ENCODE measurements at places on chromosomes 2 and 18. TPM values are rescaled to one million over a fixed set of nuclear protein-coding genes. Genes with fewer than 3 reads are reported as not detected.

- no peaks in the 10 kb centered on the region for H3K4me1 ChIP-seq
- no peaks in the 10 kb centered on the region for H3K27me3 ChIP-seq
- DNase-seq, result no peak
- H3K27ac ChIP-seq, result no peak overlapping the region
- H3K4me3 ChIP-seq, result no peak overlapping the region
- no peaks in the 10 kb centered on the region for H3K36me3 ChIP-seq
These were observed 18.4 kb upstream of the VIT start for GRCh38 chr2:36677996-36678605.

GRCh38 chr2:102368461-102369109, 13.0 kb downstream of the IL18R1 start:
- no peak overlapping the region for H3K27ac ChIP-seq
- H3K36me3 ChIP-seq, result no peaks in the 10 kb centered on the region
- DNase-seq, result no peak
- no peaks in the 10 kb centered on the region for H3K4me1 ChIP-seq
- no peak overlapping the region for H3K4me3 ChIP-seq

Gene BUB1
- total RNA-seq, result 118 TPM

Gene HOXD1
- total RNA-seq, result not detected

DNA sequence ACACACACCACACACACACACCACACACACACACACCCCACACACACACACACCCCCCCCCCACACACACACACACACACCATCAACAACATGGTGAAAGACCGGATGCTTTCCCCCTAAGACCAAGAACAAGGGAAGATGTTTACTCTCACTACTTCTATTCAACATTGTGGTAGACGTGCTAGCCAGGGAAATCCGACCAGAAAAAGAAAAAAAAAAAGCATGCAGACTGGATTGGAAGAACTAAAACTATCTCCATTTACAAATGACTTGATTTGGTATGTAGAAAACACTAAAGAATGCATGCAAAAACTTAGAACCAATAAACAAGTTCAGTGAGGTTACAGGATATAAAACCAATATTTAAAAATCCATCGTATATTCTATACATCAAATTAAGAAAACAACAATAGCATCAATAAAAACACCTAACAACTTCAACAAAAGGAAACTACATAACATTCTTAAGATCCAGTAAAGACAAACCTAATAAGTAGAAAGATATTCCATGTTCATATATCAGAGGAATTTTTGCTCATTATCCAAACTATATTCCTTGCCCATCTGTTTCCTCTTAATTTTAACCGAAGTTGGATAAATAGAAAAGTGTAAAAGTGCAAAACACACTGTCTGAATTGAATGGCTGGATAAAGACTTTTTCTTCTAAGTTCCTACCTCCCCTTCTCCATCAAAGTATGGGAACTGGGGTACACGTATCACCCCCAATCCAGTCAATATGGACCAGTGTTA, 51.5 kb upstream of the RNU4ATAC start:
- no peaks in the 10 kb centered on the region for H3K27me3 ChIP-seq
- no peaks in the 10 kb centered on the region for H3K36me3 ChIP-seq
- no peaks in the 10 kb centered on the region for H3K4me1 ChIP-seq
- no peak overlapping the region for H3K4me3 ChIP-seq

Gene CCBE1
- total RNA-seq, result 4.4 TPM

Gene SYT4
- 9.7 TPM for total RNA-seq

GRCh38 chr2:191382801-191383200, 137.6 kb downstream of the MYO1B start:
- no peaks in the 10 kb centered on the region for H3K4me1 ChIP-seq
- DNase-seq, result no peak
- H3K27me3 ChIP-seq, result no peaks in the 10 kb centered on the region
- peaks cover 9% of the 10 kb centered on the region for H3K36me3 ChIP-seq
- H3K4me3 ChIP-seq, result no peak overlapping the region

GRCh38 chr2:3189076-3189591, 188.5 kb downstream of the EIPR1 start:
- no peaks in the 10 kb centered on the region for H3K27me3 ChIP-seq
- H3K36me3 ChIP-seq, result peaks cover 4% of the 10 kb centered on the region
- H3K4me1 ChIP-seq, result no peaks in the 10 kb centered on the region
- DNase-seq, result no peak
- no peak overlapping the region for H3K27ac ChIP-seq
- H3K4me3 ChIP-seq, result no peak overlapping the region

GRCh38 chr2:14330884-14331283, 301.6 kb upstream of the LRATD1 start:
- no peak overlapping the region for H3K4me3 ChIP-seq
- no peak overlapping the region for H3K27ac ChIP-seq
- no peak for DNase-seq
- H3K36me3 ChIP-seq, result no peaks in the 10 kb centered on the region
- no peaks in the 10 kb centered on the region for H3K4me1 ChIP-seq
- 0 out of 2 replicates have a peak, but pooled peaks cover 3% of the 10 kb centered on the region for H3K27me3 ChIP-seq

GRCh38 chr2:60047944-60048525, 505.4 kb downstream of the BCL11A start:
- H3K4me1 ChIP-seq, result peaks cover 7% of the 10 kb centered on the region
- no peak for DNase-seq
- no peak overlapping the region for H3K4me3 ChIP-seq
- no peak overlapping the region for H3K27ac ChIP-seq
- no peaks in the 10 kb centered on the region for H3K36me3 ChIP-seq

DNA sequence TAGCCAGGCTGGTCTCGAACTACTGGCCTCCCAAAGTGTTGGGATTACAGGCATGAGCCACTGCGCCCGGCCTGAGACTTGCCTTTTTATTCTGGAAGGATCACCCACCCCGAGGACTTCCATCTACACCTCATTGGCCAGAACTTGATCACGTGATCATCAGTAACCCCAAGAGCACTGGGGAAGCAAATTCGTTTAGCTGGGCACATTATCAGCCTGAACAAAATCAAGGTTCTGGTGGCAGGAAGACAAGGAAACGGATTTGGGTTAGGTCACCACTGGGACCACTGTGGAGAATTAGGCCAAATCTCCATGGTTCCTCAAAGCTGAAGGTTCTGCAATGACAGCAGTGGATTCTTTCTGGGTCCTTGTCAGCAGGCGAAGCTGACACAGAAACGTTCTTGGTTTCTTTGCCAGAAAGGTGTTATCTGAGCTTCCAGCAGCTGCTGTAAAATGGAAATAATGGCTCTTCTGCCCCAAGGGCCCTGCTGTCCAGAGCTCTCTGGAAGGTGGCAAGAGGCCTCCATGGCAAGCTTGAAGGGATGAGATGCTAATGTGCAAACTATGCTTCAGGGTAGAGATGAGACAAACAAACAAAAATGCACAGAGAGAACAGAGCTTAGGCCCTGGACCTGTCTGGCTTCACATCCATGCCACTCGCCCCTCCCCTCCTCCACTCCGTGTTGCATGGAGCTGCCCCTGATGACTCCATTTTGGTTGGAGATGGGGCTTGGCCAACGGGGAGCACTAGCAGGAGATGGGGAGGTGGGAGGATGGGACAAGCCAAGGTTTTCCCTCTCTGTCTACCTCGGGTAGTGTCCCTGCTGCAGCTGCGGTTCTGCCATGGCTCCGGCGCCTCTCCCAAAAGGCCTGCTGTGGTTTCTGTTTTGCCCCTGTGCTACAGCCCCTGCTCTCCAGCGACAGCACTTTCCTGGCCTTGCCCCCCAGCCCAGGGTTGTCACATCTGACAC, 28.4 kb downstream of the TMEM177 start:
- no peak overlapping the region for H3K27ac ChIP-seq
- no peaks in the 10 kb centered on the region for H3K4me1 ChIP-seq
- DNase-seq, result no peak
- H3K4me3 ChIP-seq, result no peak overlapping the region
- no peaks in the 10 kb centered on the region for H3K36me3 ChIP-seq

DNA sequence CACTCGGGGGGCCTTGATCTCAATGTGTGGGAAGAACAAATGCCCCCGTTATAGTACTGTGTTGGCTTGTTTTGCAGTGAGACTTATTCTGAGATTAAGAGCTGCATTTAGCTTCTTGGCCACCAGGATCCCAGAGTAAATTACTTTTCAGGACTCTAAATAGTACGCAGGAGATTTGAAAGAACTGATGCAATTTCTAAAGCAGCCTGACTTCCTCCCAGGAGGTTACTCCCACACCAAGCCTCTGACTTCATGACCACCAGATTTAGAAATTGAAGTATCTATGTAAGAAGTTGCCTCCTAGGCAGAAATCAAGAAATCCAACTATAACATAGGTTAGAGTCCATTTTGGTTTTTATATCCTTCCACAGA, 67.0 kb downstream of the FEZ2 start:
- no peaks in the 10 kb centered on the region for H3K27me3 ChIP-seq
- H3K27ac ChIP-seq, result no peak overlapping the region
- no peak for DNase-seq
- H3K4me1 ChIP-seq, result no peaks in the 10 kb centered on the region
- no peaks in the 10 kb centered on the region for H3K36me3 ChIP-seq

DNA sequence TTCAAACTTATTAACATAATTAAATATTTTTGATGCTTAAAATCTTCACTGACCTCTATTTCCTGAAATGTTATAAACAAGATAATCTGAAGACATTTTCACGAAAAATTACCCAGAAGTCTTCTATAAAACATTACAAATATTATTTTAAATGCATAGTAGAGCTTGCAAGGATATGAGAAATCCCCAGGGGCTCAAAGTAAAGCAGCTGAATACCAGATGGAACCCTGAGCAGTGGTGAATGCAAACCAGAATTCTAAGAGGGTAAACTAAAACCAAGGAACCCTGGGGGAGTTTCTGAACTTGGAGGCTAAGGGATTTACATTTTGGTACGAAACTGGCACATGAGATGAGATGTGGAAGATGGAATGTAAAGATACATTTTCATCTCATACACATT, 83.6 kb downstream of the FSHR start:
- no peak overlapping the region for H3K27ac ChIP-seq
- no peaks in the 10 kb centered on the region for H3K27me3 ChIP-seq
- H3K4me3 ChIP-seq, result no peak overlapping the region
- no peak for DNase-seq
- H3K36me3 ChIP-seq, result no peaks in the 10 kb centered on the region

DNA sequence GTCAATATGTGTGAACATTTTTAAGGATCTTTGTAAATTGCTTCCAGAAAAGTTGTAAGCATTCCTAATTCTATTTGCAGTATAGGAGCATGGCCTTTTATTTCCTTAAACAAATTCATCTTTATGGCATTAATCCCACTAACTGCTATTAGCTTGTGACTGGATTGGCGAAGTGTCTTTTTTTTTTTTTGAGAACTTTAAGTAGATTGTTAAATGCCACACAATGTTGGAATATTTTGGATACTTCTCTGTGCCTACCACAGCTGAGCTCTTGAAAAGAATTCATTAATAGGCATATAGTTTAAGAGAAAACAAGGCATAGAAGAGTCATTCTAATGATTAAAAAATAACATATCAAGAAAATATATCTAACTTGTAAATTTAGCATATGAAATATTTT, 129.7 kb downstream of the LAMA3 start:
- H3K4me1 ChIP-seq, result peaks cover 9% of the 10 kb centered on the region
- H3K4me3 ChIP-seq, result no peak overlapping the region
- no peaks in the 10 kb centered on the region for H3K27me3 ChIP-seq
- DNase-seq, result no peak
- H3K36me3 ChIP-seq, result no peaks in the 10 kb centered on the region

DNA sequence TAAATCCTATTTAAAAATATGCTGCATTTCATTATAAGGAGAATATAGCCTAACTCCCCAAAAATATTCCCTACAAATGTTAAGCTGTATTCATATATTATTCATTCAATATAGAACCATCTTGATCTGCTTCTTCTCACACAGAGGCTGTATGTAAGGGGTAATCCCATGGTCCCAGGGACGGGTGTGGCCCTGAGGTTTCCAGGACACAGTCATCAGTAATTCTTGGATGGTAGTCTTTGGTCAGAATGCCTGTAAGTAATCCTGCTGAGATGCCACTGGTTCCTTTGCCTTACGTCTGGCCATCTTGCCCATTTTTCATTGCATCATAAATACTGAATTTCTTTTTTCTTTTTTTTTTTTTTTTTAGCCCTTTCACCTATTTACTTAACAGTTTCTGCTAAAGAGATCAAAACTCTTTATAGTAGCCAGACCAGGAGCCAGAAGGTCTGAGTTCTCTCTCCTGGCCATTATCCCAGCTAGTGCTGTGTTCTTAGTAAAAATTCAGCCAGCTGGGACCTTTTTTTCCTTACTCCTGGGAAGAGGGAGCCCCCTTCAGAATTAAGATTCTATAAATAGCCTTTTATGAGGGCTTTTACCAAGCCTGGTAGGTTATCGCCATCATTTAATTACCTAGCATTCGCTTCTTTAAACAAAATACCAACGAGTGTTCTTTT, 134.9 kb downstream of the SOX11 start:
- no peaks in the 10 kb centered on the region for H3K27me3 ChIP-seq
- no peak overlapping the region for H3K27ac ChIP-seq
- H3K4me3 ChIP-seq, result no peak overlapping the region
- H3K36me3 ChIP-seq, result no peaks in the 10 kb centered on the region
- no peaks in the 10 kb centered on the region for H3K4me1 ChIP-seq
- DNase-seq, result no peak

Gene HOXD13
- total RNA-seq, result not detected

DNA sequence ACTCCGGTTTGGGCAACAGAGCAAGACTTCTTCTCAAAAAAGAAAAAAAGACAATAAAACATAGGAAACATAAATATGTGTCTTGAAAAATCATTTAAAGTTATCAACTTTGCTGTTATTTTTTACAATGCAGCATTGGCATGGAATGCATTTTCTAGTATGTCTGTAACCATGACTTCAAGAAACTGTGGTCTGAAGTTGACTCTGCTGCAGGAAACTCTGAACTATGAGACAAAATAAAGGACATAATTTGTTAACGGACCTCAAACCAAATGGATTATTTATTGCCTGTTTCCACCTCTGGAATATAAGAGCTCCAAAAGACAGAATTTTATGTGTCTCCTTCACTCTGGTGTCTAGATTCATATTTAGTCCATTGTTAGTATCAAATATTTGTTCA, 79.1 kb downstream of the TRIB2 start:
- no peaks in the 10 kb centered on the region for H3K36me3 ChIP-seq
- no peak overlapping the region for H3K27ac ChIP-seq
- no peaks in the 10 kb centered on the region for H3K4me1 ChIP-seq
- no peak for DNase-seq
- no peaks in the 10 kb centered on the region for H3K27me3 ChIP-seq

GRCh38 chr2:99860720-99861375, 281.5 kb downstream of the AFF3 start:
- H3K27me3 ChIP-seq, result no peaks in the 10 kb centered on the region
- H3K4me3 ChIP-seq, result no peak overlapping the region
- no peaks in the 10 kb centered on the region for H3K36me3 ChIP-seq
- no peaks in the 10 kb centered on the region for H3K4me1 ChIP-seq
- no peak overlapping the region for H3K27ac ChIP-seq

- no peak for DNase-seq
- no peak overlapping the region for H3K4me3 ChIP-seq
- H3K27me3 ChIP-seq, result no peaks in the 10 kb centered on the region
These were observed 4.7 kb downstream of the ASB1 start for GRCh38 chr2:238431456-238431855.

Gene EPC2
- total RNA-seq, result 25.7 TPM

Gene PPP1R1C
- 5.3 TPM for total RNA-seq

Data from H1 (cell line).